CD4-positive, alpha-beta T cell treated with Interleukin-15 for 1 hour (primary cell): ENCODE measurements at places on chromosomes 12 and 14.

DNA sequence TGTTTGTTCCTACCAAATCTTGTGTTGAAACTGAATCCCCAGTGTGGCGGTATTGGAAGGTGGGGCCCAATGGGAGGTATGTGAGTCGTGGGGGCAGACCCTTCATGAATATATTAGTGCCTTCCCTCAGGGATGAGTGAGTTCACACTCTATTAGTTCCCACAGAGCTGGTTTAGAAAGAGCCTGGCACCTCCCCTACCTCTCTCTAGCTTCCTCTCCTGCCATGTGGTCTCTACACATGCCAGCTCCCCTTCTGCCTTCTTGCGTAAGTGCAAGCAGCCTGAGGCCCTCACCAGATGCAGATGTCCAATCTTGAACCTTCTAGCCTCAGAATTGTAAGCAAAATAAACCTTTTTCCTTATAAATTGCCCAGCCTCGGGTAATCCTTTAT is 105.8 kb downstream of the SPTSSA start:
- DNase-seq = no peak

GRCh38 chr12:14597480-14597879 is 29.8 kb upstream of the PLBD1 start:
- no peak for DNase-seq

DNA sequence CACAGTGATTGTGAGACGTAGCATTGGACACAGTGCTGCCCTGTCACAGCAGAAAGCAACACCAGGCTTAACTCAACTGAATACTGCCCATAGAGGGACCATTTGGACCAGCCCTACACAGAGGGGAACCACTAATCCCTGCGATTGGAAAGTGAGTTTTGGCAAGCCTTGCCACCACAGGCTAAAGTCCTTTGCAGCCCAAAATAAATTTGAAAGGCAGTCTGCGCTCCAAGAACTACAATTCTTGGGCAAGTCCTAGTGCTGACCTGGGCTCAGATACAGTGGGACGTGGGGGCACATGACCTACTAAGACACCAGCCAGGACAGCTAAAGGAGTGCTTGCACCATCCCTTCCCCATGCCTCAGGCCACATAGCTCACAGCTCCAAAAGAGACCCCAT is 331.4 kb upstream of the GARIN2 start:
- DNase-seq = no peak

DNA sequence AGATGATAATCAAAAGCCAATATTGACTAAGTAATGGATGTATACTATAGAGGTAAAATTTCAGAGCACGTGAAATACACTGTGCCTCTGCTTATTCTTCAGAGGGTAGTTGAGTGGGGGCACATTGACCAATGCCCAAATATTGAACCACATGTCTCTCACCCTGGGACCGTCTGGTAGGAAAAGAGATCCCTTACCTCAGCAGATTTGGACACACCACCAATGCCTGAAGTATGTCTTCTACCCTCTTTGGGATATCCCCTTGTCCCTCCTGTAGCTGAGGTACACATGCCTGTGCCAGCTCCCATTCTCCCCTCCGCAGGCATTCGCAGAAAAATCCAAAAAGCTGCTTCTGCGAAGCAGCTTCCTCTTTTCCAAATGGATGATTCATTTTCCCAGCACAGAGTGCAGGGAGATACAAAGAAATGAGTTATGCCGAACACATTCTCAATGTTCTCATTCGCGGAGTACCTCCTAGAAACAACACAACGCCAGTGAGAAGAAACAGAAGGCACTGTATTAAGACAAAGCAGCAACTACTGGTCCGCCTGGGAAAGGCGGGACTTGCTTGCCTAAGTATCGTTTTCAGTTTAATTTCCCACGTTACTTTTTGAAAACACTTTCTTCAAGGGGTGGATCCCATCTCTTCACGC is 691 bp downstream of the ZFYVE26 start:
- no peak for DNase-seq

DNA sequence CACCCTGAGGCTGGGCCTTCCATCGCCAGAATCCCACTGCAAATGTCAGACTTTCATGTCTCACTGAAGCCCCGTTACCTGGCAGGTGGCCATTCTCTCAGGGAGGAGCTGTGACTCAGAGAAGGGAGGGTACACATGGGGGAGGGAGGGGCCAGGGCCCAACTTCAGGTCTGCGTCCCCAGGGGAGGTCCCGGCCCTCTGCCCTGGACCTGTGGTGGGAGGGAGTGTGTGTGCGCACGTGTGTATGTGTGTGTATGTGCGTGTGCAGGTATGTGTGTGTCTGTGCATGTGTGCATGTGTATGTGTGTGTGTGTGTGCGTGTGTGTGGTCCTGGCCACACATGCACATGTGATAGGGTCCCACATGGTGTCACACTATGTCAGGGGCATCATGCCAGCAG is 50.9 kb downstream of the MVK start:
- DNase-seq = no peak

DNA sequence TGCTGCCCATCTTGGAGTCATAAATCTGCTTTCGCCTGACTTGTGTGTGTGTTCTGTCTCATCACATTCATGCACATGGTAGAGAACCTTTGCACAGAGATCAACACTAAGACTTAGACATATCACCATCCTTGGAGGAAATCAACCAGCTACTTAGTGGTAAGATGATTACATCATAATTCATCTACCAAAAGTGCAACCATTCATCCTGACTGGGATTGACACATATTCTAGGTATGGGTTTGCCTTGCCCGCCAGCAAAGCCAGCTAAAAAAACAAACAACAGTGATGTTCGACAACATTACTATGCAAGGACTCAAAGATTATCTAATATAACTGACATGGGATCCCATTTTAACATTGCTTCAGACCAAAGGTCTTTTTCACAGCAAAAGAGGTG is 228.7 kb downstream of the NUAK1 start:
- no peak for DNase-seq

DNA sequence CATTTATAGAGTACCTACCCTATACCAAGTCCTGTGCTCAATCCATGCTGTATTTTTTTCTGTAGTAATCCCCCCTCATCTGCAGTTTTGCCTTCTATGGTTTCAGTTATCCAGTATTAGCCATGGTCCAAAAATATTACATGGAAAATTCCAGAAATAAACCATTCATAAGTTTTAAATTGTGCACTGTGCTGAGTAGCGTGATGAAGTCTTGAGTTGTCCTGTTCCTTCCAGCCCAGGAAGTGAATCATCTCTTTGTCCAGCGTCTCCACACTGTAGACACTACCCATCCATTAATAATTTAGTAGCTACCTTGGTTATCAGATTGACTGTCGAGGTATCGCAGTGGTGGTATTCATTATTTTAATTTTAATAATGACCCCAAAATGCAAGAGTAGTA is 54.2 kb downstream of the SUDS3 start:
- no peak for DNase-seq

- DNase-seq = no peak
These were observed 1.7 kb downstream of the PIP4K2C start for GRCh38 chr12:57592551-57593165.

- DNase-seq = peak; percentile 84
These were observed 103.5 kb upstream of the BCAT1 start for GRCh38 chr12:25052196-25052913.
